ENCODE measurements at places on chromosomes 7 and 10.

DNA sequence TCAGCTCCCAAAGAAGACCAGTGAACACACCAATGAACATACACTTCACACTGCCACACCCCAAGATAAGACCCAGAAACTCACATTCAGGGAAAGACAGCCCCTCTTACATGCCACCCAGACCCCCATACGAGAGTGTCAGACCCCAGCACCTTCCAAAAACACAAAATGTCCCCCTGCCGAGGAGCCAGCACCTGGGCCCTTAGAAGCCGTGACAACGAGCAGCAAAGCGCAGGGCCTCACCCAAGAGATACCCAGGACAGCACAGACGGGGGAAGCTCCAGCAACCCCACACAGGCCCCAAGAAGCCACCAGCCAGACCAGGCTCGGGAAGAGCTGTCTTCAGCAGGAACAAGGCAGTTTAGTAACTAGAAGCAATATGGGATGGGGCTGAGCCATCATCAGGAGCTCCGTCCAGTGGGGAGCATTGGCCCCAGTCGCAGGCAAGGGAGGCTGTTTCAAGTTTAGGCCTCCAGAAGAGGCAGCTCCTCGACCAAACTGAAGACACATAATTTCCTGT is 243.6 kb downstream of the PTPRN2 start:
- DNase-seq, result no peak

GRCh38 chr7:90708841-90709317 is 112.8 kb downstream of the CDK14 start:
- no peak for DNase-seq

DNA sequence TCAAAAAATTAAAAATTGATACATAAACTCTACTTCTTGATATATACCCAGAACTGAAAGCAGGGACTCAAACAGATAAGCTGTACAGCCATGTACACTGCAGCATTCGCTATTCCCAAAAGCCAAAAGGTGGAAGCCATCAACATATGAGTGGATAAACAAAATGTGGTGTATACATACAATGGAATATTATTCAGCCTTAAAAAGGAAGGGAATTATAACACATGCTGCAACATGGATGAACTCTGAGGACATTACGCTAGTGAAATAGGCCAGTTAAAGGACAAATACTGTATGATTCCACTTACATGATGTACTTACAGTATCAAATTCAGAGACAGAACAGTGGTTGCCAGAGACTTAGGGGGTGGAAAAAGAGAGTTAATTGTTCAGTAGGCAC is 8.1 kb downstream of the TMEM209 start:
- DNase-seq, result no peak

DNA sequence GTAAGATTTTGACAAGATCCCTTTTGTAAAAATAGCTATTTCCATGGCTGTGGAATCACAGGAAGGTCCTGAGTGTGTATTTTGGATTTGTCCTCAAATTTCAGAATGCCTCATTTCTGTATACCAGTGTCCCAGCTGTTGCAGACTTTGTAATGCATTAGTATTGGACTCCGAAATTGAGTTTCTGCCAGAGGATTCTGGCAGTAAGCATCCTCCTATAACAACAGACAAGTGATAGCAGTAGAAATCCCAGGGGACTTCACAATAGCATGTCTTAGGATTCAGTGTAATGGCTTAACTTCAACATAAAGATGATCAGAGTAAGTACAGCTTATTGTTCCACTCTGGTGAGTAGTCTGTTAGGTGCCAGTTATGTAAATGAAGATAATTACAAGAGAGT is 104.6 kb downstream of the FOXP2 start:
- DNase-seq, result no peak

DNA sequence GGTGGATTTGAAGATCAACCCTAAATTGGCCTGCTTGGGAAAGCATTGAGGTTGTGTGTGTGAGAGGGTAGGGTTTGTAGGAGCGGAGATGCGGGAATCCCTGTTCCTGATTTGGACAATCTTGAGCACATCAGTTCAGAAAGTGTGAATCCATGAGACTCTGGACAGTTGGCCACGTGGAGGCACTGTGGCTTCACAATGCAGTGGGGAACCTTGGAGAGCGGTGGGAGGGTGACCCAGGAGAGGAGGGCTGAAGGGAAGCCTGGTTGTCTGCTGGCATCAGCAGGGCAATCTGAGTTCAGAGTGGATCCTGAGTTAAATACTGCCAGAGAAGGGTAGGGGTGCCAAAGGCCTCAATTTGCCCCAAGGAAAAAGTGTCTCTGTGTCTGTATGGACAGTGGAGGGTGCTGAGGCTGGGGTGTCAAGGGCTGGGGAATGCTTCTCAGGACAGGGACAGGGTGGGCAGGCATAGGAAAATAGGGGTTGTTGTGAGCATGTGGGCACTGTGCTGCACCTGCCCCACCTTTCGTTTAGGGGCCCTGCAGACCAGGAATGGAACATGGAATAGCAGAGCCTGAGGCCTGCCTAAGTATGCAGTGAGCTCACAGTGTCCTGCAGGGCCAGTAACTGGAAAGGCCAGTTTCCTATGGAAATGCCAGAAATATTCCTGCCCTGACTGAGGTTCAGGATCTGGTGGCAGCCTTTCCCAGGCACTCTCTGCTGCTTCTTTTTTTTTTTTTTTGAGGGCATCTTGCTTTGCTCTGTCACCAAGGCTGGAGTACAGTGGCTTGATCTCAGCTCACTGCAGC is 162.9 kb upstream of the PRSS58 start:
- no peak for DNase-seq

DNA sequence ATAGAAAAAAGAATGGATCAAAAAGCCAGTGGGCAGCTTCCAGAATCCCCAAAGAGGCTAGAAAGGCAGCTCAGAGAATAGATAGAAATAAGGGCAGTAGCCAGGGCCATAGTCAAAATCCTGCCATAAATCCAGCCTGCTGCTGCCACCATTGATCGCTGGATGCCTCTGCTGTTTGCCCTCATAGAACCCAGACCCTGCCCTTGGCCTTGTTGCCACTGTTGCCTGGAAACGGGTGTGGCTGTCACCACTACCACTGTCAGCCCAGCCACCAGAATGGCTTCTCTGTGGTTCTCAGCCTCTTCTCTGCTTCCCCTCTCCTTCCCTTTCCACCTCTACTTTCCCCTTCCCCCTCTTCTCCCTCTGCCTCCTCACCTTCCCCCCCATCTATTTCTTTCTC is 57.8 kb downstream of the HHEX start:
- peak; percentile 62 for DNase-seq

DNA sequence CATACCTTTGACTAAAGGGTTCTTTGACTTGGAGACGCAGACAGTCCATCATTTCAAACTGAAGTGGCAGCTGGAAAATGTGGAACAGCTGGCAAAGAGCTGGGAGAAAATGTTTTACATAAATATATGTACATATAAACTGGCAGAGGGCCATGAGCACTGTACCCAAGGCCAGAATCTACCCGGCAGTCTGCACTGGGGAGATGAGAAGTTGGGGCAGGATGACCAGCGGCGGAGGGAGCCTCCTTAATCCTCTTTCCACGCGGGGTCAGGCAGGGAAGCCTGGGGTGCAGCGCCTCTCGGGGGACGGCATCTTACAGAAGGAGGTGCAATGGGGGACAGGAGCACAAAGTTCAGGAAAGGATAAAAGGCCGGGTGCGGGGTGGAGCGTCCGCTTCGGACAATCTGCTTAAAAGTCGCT is 1.3 kb downstream of the GLI3 start:
- DNase-seq, result no peak

DNA sequence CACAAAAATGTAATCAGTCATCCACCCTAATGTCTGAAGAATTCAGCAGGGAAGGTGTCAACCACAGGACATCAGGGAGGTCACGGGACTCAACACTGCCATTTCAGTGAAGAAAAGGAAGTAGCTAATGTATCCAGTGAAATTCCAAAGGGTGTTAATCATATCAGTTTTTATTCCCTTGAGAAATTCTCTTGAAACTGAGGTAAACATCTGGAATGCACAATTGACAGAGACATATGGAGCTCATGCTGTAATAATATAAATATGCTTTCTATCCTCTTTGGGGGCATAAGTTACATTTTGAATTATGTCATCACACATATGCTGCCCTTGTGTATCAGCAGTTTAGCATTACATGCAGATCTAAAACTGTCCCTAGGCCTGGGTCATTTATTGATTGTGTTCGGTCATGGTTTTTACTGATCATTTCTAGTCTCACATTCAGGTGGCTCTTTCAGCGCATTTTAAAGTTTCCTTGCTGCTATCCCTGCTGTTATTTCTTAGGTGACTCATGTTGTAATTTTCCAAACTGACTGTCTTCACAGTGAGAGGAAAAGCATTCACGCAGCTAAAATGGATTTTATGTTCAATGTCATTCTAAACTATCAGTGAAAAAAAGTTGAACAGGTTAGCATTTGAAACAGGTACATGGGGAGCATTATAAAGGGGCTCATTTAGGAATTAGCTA is 273.9 kb downstream of the TSPAN12 start:
- no peak for DNase-seq

DNA sequence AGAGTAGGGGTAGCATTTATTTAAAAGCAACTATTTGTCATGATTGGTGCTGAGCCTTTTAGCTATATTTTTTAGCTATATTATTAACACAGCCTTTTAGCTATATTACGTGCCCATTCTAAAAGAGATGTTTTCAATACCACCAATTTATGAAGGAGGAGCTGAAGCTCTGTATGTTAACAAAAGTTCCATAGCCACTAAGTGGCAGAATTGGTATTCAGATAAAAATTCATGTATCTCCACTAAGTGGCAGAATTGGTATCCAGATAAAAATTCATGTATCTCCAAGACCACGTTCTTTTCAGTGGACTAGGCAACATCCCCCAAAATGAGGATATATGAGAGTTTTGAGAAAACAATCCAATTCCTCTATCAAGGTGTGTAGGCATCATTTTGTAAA is 268.6 kb downstream of the HGF start:
- DNase-seq, result no peak

GRCh38 chr10:34838366-34838900 is 23.3 kb upstream of the PARD3 start:
- no peak for DNase-seq

DNA sequence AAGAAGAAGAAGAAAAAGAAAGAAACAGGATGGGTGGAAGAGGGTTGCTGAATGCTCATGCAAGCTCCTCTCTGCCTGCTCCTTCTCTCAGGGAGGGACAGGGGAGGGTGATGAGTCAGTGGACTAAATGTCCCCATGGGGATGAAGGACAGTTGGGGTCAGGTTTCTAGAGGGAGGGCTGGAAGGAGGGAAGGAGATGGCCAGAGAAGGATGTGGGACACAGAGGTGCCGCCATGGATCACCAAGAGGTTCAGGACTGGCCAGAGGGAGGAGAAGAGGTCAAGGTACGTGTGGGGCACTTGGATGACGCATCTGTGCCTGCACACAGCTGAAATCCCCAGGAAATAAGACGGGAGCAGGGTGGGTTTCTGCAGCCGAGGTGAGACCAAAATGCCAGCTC is 88.9 kb upstream of the GTF2I start:
- DNase-seq, result no peak

- DNase-seq, result no peak
Measured at GRCh38 chr10:116045366-116046356, 227.3 kb downstream of the GFRA1 start.

DNA sequence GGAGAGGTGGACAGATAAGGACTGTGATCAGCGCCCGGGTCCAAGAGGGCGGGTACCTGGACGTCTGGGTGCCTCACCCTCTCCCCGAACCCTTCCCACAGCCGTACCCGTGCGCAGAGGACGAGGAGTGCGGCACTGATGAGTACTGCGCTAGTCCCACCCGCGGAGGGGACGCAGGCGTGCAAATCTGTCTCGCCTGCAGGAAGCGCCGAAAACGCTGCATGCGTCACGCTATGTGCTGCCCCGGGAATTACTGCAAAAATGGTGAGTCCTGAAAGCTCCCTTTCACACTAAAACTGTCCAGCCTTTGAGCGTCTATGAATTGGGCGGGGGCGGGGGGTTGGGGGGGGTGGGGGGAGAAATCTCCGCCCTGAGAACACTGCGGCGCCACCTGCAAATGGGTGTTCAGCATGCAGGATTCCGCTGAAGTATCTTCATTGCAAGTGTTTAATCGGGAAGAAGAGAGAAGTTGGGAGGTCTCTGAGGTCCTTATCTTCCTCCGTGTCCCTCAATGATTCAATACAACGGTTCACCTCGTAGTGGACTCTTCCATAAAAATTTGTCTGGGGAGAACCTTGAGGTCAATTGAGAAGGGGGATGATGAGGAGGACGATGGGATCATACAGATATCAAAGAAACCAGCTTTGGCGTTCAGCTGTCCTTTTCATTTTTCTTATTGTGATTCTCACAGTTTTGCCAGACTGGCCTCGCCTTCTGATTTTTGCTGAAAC is 906 bp downstream of the DKK1 start:
- no peak for DNase-seq

DNA sequence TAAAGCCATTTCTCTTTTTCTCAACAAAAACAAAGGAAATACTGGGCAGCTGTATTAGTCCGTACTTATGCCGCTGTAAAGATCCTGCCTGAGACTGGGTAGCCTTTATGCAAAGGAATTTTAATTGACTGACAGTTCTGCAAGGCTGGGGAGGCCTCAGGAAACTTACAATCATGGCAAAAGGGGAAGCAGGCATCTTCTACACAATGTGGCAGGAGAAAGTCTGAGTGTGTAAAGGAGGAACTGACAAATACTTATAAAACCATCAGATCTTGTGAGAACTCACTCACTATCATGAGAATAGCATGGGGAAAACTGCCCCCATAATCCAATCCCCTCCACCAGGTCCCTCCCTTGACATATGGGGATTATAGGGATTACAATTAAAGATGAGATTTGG is 264.3 kb downstream of the SEMA3A start:
- no peak for DNase-seq

- peak; percentile 42 for DNase-seq
Measured at GRCh38 chr7:129522088-129522970, 20.0 kb downstream of the SMKR1 start.

DNA sequence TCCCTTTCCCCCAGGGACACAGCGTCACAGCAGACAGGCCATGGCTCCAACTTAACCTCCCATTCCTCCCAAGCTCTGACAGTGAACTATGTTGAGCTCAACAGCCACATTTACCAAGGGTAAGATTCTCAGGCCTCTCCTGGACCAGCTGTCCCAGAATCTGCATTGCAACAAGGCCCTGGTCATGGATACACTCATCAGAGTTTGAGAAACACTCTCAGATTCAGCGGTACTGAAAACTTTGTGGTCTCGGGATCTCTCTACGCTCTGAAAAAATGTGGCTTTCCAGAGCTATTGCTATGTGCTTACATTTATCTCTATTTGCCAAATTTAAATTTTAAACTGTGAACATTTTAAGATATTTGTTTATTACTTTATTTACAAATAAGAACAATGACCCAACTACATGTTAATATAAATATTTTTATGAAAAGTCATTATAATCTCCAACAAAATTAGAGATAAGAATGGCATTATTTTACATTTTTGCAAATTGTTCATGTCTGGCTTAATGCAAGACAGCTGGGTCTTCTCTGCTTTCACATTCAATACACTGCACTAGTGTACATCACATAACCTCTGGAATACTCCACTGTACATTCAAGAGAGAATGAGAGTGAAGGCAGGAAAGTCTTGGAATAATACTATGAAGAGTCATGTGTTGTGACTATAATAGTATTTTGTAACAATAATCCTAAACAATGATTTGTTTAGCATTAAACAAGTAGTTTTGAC is 190.9 kb upstream of the PITRM1 start:
- DNase-seq, result no peak

- DNase-seq, result peak; percentile 53
Measured at GRCh38 chr7:51160990-51161615, 155.5 kb downstream of the COBL start.
